ENCODE measurements at places on chromosomes 1 and 21.
A peak's percentile ranks its signal among the peaks of the same experiment; 100 is the strongest.

DNA sequence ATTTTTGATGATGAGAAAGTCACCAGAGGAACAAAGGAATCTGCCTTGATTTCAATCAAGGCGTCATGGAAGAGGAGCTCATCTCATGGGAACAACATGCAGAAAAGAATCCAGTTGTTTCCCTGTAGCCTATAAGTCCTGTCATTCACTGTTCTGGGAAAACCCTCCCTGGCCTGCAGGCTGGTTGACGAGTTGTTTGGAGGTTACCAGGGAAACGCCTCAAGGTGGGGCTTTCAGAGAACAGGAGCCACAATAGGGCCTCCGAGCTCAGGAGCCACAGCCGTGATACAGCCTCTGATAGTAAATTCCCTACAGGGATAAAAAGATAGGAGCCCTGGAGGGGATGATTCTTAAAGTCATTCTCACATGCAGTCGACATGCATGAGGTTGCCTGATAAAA is 135.2 kb downstream of the PSMG1 start:
- no peak for DNase-seq

DNA sequence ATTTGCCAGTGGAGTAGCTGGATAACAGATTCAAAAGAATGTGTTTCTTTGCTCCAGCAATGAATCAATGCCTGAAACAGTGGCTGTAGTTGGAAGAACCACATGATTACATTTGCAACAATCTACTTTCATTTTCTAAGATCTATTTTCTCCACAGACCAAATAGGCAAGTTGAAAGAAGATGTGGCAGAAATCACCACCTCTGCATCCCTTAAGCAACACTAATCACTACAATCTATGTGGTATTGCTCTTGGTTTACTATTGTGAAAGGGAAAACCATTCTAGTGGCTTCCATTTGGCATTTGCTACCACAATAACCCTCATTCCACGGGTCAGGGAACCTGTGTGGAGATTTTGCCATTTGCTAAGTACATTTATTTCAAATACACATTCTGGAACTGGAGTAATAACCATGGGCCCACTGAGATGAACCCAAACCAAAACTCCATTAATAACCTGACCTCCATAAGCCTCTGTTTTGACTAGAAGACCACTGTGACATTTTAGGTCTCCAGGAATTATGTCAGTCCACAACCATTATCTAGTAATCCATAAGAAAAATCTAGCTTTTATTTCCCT is 66.3 kb downstream of the C1orf185 start:
- DNase-seq, result no peak

DNA sequence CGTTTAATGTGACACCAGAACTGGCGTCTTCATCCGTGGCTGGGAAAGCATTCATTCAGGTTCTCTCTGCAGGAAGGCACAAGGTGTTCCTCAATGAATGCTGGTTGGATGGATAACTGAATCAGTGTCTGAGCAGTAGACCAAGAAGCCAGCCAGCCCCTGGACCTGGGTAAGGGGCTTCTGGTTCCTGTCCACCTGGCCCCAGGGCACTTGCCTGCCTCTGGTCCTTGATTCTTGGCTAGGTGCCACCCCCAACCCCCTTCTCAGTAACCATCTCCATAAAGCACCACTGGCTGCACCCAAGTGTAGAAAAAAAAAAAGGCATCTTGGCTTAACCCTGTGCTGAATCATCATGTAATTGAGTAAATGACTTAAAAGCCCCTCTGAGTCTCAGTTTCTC is 59.1 kb downstream of the KCND3 start:
- no peak for DNase-seq

DNA sequence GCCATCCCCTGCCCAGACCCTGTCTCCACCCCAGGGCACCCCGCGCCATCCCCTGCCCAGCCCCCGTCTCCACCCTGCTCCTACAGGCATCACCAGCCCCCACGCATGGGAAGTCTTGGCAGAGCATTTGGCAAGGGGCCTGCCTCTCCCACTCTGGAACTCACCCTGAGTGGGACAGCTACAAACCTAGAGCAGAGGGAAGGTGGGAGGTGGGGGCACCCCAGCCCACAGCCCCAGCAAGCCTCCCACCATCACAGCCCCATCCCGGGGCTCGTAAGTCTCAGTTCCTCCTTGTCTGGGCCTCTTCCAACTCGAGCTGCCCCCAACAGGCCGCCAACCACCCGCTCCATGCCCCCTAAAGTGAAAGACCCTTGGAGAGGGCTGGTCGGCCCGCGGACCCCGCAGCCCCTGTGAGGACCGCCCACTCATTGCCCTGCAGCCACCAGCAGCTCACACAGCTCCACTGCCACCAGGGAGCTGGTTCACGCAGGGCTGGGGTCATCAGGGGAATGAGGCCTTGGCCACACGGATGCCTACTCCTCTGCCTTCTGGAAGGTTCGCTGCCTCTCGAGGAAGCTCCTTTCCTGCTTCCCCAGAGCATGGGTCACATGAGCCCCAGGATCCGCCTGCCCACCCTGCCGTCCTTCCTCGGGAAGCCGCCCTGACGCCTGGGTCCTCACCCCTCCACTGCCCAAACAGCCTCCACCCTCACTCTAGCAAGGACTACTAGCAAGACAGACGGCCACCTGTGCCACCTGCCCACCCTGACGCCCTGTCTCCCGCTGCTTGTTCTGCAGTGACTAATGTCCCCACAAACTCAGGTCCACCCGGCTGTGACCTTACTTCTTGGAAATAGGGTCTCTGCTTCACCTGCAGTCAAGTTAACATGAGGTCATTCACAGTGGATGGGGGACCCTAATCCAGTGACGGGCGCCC is 14.4 kb downstream of the MEGF6 start:
- DNase-seq, result no peak

GRCh38 chr1:226831953-226832352 is 38.5 kb upstream of the PSEN2 start:
- DNase-seq, result no peak

GRCh38 chr1:38071312-38072256 is 25.0 kb upstream of the POU3F1 start:
- peak; percentile 11 for DNase-seq

DNA sequence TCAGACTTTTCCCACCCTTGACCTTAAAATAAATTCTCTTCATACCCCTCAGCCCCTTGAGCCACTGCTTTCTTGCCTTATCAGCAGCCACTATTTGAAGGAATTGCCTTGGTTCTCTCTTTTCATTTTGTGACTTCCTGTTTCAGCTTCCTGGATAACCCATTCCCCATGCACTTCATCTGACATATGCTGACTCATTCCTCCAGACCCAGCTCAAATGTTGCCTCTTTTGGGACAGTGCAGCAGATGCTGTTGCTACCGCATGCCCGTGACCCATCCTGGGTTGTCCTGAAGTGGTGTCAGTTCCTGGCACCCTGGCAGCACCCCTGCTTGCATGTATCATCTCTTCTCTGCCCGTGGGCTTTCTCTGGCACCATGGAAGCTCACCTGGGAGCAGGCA is 496.1 kb downstream of the PTPRU start:
- DNase-seq, result no peak

DNA sequence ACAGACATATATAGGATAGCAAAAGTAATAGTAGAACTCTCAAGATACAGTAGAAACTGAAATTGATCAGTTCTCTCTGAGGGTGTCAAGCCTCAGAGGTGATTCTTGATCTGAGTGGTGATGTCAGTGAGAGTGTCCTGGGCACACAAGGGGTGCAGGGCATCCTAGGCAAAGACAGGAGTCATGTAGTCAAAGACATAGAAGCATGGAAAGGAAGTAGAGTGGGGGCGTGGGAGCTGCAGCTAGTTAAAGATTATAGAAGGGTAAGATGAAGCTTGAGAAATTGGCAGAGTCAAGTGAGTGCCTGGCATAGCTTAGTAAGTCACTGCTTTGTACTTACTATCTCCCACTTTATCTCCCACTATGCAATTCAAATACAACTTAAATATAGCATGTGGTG is 22.8 kb downstream of the CDC7 start:
- DNase-seq, result no peak

- no peak for DNase-seq
Observed at GRCh38 chr1:30522031-30523004, 201.1 kb downstream of the MATN1 start.

DNA sequence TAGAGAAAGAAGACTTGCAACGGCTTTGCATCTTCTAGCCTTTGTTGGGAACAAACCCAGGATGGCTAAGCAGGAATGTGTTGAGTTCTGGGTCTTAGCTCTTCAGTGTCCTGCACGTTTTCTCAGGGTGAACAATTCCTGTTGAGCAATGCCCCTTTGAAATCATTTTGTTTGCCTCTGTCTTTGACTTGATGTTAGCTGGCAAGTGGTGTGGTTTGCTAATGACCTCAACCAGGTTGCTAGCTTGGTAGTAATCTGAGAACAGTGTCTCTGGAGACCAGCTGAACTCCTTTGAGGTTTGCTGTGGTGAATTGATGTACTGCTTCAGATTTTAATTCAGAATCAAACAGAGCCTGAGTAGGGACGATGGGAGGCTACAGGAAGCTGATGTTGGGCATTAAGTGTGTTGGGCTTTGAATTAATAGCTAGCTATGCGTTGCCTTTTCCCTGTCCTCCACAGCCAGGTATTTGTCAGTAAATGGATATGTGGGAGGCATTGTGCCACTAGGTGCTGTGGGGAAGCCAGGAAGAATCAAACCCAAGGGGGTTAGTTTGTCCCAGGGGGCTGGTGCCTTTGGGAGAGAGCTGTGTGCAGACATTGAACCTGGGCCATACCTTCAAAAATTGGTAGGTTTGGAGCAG is 23.3 kb upstream of the SRSF10 start:
- DNase-seq, result no peak

- DNase-seq, result no peak
Observed at GRCh38 chr1:26730695-26731094, 34.9 kb downstream of the ARID1A start.

DNA sequence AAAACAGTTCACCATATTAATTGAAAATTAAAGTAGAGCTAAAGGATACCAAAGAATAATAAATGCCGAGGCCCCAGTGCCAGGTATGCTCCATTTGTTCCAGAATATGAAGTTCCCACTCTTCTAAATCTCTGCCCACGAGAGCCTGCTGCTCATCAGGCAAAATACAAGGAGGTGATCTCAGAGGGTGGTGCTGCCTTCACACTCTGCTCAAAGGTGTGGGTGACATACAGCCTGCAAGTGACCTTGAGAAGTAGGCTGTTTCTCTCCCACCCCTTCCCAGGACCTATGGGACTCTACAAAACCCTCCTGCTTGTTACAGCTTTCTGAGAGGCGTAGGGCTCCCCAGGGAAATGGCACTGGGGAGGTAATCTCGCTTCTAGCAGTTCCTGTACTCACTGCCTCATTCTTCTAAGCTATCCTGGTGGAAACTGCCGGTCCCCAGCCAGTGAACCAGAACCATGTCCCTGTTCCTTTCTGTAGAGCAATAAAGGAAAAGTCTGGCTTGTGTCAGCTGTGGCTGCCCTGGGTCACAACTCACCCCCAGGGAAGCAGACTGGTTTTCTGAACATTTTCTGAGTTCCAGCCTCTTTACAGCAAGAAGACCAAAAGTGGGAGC is 26.9 kb upstream of the DPT start:
- peak; percentile 13 for DNase-seq

DNA sequence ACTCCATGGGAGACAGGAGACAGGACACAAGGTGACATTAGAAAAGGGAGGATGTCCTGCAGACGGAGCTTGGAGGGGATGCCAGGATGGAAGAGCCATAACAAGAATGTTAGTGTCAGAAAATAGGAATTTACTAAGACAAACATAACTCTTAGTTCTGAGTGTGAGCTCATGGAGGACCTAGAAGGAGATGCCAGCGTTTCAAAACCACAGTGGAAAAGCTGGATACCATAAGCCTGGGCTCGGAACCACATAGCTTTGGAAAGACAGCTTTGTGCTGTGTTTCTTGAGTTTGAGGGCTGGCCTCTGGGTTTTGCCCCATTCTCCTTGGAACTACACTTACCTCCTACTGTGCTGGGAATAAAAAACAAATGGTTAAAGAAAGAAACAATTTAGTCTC is 128.4 kb downstream of the S1PR1 start:
- no peak for DNase-seq

- DNase-seq, result no peak
Observed at GRCh38 chr1:95023399-95024043, 49.2 kb downstream of the ALG14 start.

DNA sequence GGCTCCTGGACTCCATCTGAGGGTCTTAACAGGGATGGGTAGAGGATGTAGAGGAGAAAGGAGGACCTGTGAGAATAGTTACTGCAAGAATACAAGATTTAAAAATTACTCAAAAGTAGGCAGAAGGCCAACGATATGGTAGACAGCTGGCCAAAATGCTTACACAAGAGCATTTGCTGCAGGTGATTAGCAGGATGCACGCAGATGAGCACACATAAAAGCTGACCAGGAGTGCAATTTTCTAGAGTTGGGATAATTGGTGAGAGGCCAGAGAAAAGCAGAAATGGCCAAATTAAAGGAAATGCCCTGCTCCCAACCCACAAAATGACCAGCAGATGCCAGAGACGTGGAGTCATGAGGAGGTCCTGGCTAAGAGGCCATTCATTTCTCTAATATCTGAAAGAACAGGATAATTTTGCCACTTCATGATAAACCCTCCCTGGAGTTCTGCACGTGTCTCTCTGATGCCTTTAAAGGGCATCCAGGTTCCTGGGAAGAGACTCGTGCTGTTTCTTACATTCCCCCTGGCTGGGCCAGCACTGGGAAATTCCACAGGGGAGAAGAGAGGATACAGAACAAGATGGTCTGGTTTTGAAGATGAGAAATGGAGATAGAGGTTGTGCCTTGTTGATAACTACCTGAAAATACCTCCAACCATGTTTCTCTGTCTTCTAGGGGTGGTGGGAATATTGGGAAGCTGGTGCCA is 62.3 kb upstream of the KCNA3 start:
- DNase-seq, result peak; percentile 62

GRCh38 chr1:40842207-40842606 is 20.0 kb downstream of the CITED4 start:
- DNase-seq, result no peak

GRCh38 chr1:164504749-164505148 is 54.2 kb upstream of the PBX1 start:
- no peak for DNase-seq
